Tibial nerve (tissue), 4 donors: ENCODE measurements at places on chromosomes 4 and X. TPM values are rescaled to one million over a fixed set of nuclear protein-coding genes. Genes with fewer than 3 reads are reported as not detected.
A peak's percentile ranks its signal among the peaks of the same experiment; 100 is the strongest.

HS3ST1 gene
- total RNA-seq, result 0.21 TPM

SSX3 gene
- not detected for total RNA-seq

- peaks cover 9% of the 10 kb centered on the region for H3K36me3 ChIP-seq
- H3K4me3 ChIP-seq, result peak overlapping the region; percentile 45
- peaks cover 28% of the 10 kb centered on the region for H3K4me1 ChIP-seq
- H3K27ac ChIP-seq, result peak overlapping the region; percentile 64
Observed at GRCh38 chr4:1309261-1310010, 19.7 kb downstream of the MAEA start.

DNA sequence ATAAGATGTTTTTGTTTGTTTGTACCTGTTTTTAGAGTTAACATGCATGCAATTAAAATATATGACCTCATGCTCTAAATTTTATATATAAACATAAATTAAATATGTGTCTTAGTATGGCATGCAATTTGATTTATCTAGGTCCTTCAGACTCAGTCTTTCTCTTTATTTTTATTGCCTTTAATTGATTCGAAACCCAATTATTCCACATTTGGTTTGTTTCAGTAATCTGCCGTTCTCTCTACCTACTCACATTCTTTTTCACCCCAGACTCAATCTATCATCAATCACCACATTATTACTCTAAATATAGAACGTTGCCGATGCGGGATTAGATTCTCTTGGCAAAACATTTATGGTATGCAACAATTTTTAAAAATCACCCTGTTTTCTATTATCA lies 1492.8 kb downstream of the RAPGEF2 start:
- H3K4me3 ChIP-seq, result no peak overlapping the region
- DNase-seq, result no peak
- H3K36me3 ChIP-seq, result no peaks in the 10 kb centered on the region
- H3K27me3 ChIP-seq, result no peaks in the 10 kb centered on the region

DNA sequence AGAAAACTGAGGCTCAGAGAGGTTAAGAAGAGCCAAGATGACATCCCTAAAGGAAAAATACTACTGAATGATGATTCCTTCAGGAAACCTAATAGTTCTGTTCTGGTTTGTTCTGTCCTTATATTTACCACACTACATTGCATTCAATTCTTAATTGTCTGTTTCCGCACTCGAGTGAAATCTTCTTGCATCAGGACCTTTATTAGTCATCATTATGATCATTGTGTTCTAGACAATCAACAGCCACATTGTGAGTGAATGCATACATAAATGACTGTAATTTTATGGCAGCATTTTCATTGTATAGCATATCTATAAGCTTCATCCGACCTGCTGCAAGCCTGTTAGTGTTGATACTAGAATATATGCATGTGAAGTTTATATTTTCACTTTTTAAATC lies 156.7 kb upstream of the FAM241A start:
- no peak overlapping the region for H3K4me3 ChIP-seq
- H3K4me1 ChIP-seq, result no peaks in the 10 kb centered on the region
- H3K27me3 ChIP-seq, result no peaks in the 10 kb centered on the region
- DNase-seq, result no peak

DNA sequence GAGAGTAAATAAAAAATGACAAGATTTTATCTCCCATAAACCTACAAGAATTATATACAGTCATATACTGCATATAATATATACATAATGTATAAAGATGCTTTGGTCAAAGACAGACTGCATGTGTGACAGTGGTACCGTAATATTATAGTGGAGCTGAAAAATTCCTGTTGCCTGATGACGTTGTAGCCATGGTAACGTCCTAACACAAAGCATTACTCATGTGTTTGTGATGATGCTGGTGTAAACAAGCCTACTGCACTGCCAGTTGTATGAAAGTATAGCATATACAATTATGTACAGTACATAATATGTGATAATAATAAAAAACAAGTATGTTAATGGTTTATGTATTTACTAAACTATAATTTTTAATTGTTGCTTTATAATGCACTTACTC lies 245.2 kb upstream of the CENPE start:
- no peak overlapping the region for H3K27ac ChIP-seq
- no peak for DNase-seq
- H3K4me1 ChIP-seq, result no peaks in the 10 kb centered on the region
- H3K27me3 ChIP-seq, result no peaks in the 10 kb centered on the region

GRCh38 chr4:186729856-186730255 lies 6.2 kb upstream of the FAT1 start:
- peaks cover 22% of the 10 kb centered on the region for H3K4me1 ChIP-seq
- H3K27ac ChIP-seq, result no peak overlapping the region
- H3K36me3 ChIP-seq, result no peaks in the 10 kb centered on the region
- DNase-seq, result no peak
- no peaks in the 10 kb centered on the region for H3K27me3 ChIP-seq
